ENCODE measurements at places on chromosomes 13 and 19.
A peak's percentile ranks its signal among the peaks of the same experiment; 100 is the strongest.

DNA sequence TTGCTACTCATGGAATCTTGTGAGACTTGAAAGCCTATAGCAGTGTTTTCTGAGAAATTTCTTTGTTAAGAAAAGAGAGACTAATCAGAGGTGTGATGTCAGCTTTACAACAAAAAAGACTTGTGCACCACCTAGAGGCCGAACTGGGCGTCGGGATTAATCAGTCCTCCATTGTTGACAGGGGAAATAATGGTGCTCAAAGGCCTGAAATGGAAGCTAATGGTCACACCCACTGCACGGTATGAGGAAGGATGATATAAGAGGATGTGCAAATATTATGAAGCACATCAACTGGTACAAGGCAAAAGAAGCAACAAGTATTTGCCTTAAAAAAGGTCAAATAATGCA lies 480.2 kb upstream of the MIR17HG start:
- DNase-seq: peak; percentile 64

GRCh38 chr13:97268772-97269171 lies 46.6 kb downstream of the MBNL2 start:
- no peak for DNase-seq

DNA sequence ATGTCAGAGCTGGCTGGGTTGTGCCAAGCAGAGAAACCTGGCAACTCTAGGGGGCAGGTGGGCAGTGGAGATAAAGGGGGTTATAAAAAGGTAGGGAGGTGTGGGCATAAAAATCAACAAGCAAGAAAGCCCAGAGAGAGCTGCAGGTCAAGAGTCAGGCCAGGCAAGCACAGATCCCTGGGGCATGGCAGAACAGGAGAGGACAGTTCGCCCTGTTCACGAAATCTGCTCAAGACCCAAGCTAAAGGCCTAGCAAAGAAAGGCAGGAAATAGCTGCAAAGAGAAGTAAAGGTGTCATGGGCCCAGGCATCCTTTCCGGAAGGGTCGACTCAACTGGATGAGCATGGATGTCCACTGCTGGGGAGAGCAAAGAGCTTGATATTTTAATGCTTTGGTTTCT lies 3.4 kb downstream of the MBNL2 start:
- DNase-seq: no peak

GRCh38 chr13:59424661-59425060 lies 739.1 kb downstream of the DIAPH3 start:
- no peak for DNase-seq

DNA sequence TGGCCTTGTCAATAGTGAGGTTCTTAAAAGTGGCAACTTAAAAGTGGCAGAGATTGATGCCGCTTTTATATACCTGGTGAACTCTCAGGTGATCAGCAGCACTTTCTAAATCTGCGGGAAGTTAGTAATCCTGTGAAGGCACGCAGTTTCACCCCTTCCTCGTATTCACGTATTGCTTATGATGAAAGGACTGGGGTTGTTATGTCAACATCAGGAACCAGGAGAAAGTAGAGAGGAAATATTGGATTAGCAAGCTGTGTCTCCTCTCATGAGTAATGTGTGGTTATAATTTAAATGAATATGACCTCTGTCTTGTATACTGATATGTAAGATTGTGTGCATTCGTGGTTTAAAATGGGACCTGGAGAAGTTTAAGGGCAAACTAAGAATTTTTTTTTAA lies 544.6 kb downstream of the SLITRK6 start:
- no peak for DNase-seq

DNA sequence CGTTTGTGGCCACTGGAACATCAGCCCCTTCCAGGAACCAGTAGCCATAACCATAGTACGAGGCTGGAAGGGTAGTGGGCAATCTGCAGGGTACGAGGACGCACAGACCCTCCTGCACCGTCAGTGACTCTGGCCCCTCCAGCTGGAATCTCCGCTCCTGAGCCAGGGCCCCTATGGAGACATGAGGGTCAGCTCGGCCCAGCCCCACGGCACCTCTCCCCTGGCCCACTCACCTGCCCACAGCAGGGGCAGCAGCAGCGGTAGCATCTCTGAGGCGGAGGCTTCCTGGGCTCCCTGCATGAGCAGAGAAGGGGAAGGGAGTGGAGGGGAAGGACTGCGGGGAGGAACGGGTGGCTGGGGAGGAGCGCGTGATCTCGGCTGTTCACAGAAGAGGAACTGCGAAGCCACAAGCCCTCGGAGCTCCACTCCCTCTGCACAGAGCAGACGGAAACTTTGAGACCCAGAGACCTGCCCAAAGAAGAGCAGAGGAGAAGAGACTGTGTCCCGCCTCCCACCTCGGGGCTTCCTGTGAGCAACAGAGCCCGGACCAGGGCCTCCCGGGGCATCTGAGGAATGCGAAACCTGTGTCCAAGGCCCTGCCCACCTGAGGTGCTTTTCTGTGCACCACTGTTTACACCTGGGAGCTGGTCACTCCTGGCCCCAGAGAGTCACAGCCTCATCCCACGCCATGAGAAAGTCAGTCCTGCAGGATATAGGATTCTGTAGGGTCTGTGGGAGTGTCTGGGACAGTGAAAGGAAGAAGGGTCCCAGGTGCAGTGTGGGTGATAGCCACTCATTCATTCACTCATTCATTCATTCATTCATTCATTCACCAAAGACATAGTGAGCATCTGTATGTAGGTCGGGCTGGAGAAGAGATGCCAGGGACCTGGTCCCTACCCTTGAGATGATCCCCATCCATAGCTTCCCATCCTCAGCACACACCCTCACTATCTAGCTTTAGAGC lies at the start of gene SIGLEC6:
SIGLEC6 (minus strand) TSS at position 322 of the 967 bp plus-strand sequence; CDS start at position 300, 22 bp downstream.
- no peak for DNase-seq

- no peak for DNase-seq
Observed at GRCh38 chr13:77874406-77874805, 44.2 kb downstream of the EDNRB start.

DNA sequence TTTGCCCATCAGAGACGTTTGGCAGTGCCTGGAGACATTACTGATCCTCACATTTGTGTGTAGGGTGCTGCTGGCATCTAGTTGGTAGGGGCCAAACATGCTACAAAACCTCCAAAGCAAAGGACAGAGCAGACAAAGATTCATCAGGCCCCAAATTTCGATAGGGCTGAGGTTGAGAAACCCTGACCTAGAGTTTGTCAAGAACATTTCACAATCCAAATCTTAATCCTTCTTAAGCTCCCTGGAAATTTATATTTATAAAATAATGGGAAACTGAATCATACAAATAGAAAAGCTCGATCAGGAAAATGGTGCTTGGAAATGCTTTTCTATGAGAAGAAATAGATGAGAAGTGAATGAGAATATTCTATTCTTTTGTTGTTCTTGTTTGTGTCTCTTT lies 273.6 kb downstream of the DCT start:
- DNase-seq: no peak

DNA sequence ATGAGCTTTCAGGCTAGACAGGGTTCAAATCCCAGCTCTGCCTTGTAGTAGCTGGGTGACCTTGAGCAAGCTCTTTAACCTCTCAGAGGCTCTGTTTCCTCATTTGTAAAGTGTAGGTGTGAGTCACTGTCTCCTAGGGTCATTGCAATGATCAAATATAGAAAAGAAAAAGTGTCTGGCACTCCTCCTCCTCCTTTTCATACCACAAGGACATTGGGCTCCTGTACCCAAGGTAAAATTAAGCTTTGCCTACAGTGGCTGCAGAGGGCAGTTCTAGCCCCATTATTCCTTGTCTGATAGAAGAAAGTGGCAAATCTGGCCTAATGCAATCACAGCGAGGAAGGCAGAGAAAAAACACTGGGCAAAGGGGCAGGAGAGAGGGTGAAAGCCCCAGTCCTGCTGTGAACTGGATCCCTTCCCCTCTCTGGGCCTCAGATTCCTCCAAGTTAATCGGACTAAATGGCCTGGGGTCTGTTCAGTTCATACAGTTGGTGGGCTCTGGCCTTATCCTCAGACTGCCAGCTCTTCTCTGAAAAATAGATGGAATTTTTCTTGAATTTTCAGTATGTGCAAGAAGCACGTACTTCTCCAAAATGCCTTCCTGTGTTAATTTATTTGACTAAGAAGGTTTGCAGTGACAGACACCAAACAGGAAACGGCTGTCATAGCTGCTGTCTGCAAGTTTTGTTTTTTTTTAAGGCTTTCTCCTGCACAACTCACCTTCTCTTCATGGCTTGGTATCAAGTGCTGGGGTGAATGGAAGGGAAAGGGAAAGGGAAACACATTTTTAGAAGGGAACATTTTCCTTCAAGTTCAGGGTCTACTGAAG lies 35.3 kb downstream of the RGCC start:
- DNase-seq: no peak

- no peak for DNase-seq
Observed at GRCh38 chr13:87999240-87999700, 328.1 kb downstream of the SLITRK5 start.

DNA sequence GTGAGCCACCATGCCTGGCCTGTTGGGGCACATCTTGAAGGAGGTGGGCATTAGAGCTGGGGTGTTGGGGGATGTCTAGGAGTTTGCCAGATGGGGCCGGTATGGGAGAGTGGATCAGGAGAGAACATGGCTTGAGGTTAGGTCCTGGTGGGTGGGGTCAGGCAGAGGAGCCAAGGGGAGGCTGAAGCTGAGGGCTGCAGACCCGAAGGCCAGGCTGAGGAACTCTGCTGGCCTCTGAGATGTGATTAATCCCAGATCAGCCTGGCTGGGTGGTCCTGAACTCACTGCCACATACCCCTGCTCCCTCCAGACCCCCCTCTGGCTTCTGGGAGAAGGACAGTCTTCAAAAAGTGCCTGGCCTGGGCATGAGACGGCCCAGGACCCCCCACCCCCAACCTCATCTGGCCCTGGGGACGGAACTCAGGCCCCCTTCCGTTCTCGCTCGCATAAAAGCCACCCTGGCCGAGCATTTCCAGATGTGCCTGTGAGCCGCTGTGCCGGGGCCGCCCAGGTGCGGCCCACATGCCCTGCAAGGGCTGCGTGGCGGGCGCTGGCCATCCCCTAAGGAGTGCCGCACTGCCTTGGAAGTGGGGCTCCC lies 2.7 kb downstream of the FSTL3 start:
- no peak for DNase-seq

GRCh38 chr13:112962396-112962795 lies 6.6 kb upstream of the MCF2L start:
- no peak for DNase-seq

DNA sequence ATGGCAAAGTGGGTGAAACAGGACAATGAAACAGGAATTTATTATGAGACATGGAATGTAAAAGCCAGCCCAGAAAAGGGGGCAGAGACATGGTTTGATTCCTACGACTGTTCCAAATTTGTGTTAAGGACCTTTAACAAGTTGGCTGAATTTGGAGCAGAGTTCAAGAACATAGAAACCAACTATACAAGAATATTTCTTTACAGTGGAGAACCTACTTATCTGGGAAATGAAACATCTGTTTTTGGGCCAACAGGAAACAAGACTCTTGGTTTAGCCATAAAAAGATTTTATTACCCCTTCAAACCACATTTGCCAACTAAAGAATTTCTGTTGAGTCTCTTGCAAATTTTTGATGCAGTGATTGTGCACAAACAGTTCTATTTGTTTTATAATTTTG lies 8.6 kb downstream of the CLN5 start:
- DNase-seq: no peak

DNA sequence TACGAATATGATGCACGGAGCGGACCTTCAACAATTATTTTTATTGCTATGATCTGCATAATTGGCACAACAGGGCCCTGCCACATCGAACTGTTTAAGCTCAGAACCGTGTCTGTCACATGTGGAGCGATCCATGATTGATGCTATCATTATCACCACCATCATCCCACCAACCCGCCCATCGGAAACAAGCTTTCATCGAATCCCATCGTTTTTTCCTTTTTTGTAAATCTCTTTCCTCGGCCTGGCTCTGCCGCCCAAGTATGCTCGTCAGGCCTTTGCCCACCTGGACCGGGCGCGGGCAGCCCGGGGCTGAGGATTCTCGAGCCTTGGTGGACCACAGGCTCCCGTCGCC lies 533 bp upstream of the DCAF15 start:
- no peak for DNase-seq

DNA sequence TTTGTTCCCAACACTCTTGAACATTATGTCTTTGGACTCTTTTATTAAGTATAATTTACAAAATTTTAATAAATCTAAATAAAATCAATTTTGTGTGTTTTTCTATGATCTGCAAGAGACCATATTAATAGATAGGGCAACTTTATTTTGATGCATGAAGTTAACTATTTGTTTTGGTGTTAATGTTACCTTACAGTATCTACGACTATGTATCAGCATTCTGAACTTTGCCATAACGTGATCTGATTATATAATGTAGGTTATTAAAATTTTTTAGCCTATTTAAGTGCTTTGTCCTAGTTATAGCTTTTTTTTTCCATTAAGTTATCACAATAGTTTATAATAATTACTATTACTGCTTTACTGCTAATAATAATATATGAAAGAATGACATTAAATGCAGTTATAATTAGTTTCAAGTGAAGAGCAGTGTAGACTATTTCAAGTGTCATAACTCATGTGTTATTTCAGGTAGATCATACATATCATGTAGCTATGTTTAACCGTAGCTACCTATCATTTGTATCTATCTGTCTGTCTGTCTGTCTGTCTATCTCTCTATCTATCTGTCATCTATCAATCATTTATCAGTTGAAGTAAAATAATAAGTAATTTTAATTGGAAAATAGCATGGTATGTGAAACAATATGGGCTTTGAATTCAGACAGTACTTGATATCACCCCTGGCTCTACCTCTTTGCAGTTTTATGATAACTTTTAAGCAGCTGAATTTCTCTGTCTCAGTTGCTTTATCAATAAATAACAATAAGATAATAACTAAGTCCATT lies 229.7 kb downstream of the GPC5 start:
- DNase-seq: no peak

- no peak for DNase-seq
Observed at GRCh38 chr13:43293561-43293960, 270.2 kb downstream of the DNAJC15 start.

Measured in neuronal stem cell (in vitro differentiated cells).